Left renal pelvis (tissue), 4 donors: ENCODE measurements at places on chromosomes 6 and 20. TPM values are rescaled to one million over a fixed set of nuclear protein-coding genes. Genes with fewer than 3 reads are reported as not detected.

HNF4A gene
- 51.5 TPM for polyA plus RNA-seq

IMPG1 gene
- polyA plus RNA-seq = 0.52 TPM

RBL1 gene
- polyA plus RNA-seq = 13.5 TPM

DSP gene
- polyA plus RNA-seq = 95.4 TPM

FRS3 gene
- 6.1 TPM for polyA plus RNA-seq

PAK5 gene
- polyA plus RNA-seq = 0.27 TPM

STK35 gene
- 16.6 TPM for polyA plus RNA-seq

PDE10A gene
- polyA plus RNA-seq = 22.6 TPM

NHSL1 gene
- 10.9 TPM for polyA plus RNA-seq

KHDC1L gene
- polyA plus RNA-seq = 0.62 TPM

FBXO30 gene
- 15.2 TPM for polyA plus RNA-seq

CFAP61 gene
- polyA plus RNA-seq = 0.12 TPM

RIPPLY2 gene
- polyA plus RNA-seq = not detected

TRIM10 gene
- 0.49 TPM for polyA plus RNA-seq

SLC17A3 gene
- 0.93 TPM for polyA plus RNA-seq

TGM3 gene
- 0.08 TPM for polyA plus RNA-seq

CDKAL1 gene
- polyA plus RNA-seq = 20.4 TPM

GCM1 gene
- 0.10 TPM for polyA plus RNA-seq

- no peak for DNase-seq
Observed at GRCh38 chr6:41719436-41720261, 15.8 kb downstream of the TFEB start.

DNA sequence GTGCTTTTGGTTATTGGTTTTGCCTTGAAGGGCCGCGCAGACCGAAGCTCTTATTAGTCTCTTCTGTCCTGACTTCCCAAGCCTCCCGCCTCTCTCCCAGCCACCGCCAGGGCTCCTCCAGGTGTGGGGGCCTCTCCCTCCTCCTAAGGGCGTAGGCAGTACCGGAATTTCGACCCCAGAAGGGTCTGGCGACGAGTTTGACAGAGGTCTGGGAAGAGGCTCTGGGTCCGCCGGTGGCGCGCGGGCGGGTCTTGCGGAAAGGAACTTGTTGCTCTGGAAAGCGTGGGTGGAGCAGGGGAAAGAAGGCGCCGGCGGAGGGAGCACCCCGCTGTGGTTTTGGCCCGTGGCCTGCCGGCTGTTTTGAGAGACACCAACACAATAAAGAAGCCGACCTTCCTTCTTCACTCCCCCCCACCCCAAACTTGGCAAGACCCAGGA is 1.8 kb downstream of the PCSK2 start:
- no peak for DNase-seq

DNA sequence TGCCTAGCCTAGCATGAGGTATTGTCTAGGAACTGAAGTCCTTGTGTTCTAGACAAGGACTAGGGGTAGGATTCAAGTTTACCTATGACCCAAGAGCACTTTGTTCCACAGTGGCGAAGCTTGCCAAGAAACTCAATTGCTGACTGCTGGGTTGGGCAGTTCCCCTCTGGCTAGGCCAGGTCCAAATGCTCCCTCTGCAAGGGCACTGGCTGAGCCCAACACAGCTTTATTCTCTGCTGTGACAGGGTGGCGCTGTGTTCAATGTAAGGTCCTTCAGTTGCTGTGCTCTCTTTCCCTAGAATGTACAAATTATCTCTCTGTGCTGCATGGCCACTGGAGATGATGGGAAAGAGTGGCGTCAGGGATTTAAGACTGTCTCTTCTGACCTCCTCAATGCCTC is 950.8 kb downstream of the HACE1 start:
- DNase-seq = no peak

- DNase-seq = no peak
Observed at GRCh38 chr6:23031986-23032385, 462.6 kb downstream of the HDGFL1 start.

DNA sequence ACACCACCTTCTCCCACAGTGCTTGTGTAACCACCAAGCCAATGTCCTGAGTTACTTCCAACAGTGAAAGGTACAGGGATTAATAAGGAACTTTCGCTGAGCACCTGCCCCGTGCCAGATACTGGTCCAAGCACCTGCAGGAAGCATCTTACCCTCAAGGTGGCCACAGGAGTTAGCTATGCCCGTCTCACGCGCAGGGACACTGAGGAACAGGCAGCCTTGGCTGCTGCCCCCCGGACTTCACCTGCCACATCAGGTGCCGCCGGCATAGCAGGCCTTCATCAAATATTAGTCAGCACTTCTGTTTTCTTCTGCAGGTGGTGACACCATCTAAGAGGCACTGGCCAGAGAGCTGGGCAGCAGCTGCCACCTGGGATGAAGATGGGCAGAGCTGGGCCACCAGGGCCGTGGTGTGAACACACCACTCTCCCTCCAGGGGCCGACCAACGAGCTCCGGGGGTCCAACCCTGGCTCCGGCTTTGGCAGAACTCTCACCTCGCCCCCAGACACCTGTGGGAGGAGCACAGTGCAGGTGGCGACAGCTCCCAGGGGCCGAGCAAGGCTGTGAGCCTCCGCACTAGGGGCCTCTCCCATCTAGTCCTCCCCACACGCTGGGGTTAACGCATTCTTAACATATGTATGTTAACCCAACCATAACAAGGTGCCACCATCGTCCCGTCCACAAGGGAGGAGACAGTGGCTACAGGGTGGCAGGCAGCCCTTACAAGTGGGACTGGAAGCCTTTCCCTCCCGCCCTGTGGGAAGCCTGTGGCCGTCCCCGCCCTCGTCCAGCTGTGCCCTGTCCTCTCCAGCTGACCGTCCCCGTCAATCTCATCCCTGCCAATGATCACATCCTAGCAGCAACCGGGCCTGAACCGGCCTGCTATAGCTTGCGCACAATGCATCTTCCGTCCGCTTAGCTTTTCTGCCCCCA is 2.9 kb upstream of the PPDPF start:
- DNase-seq = no peak

DNA sequence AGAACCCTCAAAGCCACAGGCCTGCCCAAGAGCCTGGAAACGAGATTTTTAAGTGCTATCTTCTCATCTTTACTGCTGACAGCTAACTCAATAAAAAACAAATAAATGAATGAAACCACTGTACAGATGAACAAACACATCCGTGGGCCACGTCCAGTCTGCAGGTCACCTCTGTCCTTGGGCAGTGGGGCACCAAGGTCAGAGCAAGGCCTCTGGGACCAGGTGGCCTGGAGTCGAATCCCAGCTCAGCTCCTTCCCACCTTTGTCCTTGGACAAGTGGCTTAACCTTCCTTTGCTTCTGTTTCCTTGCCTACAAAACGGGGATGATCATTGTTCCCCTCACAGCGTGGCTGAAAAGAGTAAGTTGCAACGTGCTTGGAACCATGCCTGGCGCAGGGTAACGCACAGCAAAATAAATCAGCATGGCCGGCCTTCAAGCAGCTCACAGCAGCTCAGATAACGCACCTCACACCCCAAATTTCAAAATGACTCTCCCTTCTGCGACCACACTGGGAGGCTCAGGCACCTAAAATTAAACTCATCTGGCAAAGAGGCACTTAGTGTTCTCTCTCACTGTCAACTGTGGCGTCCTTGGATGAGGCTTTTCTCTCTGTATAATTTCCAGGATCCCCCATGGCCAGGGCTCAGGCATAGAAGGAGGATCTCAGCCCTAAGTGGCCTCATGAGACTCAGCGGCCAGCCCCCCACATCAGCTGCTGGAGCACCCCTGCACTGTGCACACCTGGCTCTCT is 35.7 kb downstream of the RRBP1 start:
- no peak for DNase-seq

- DNase-seq = no peak
Observed at GRCh38 chr6:117496383-117496990, 14.0 kb downstream of the DCBLD1 start.

- DNase-seq = no peak
Observed at GRCh38 chr20:10316582-10316981, 98.0 kb downstream of the SNAP25 start.

- no peak for DNase-seq
Observed at GRCh38 chr20:1336699-1337367, 7.9 kb upstream of the SDCBP2 start.

DNA sequence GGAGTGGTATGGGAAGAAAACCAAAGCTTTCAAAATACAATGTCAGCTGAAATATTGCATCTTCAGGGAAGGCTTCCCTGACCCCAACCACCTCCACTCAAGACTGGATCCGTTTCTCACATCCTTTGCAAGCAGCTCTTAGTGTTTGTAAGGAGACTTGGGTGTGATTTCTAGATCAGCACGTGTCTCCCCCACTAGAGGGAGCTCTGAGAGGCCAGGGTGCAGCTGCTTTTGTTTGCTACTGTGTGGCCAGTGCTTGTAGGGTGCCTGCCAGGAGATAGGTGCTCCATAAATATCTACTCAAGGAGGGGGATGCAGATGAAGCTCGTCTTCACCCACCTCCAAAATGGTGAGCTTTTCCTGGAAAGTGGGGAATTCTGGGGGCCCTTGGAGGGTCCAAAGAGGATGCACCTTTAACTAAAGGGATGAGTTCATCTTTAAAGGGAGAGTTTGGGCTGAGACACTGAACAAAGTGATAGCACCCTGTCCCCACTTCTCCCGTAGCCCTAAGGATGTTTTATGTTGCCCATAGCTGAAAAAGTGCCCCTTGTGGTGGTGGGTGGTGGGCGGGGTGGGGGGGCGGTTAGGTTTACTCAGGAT is 52.6 kb upstream of the MAFB start:
- DNase-seq = no peak

GRCh38 chr6:167963589-167964057 is 33.8 kb upstream of the KIF25 start:
- no peak for DNase-seq

GRCh38 chr6:56714982-56715456 is 72.3 kb upstream of the DST start:
- DNase-seq = no peak

DNA sequence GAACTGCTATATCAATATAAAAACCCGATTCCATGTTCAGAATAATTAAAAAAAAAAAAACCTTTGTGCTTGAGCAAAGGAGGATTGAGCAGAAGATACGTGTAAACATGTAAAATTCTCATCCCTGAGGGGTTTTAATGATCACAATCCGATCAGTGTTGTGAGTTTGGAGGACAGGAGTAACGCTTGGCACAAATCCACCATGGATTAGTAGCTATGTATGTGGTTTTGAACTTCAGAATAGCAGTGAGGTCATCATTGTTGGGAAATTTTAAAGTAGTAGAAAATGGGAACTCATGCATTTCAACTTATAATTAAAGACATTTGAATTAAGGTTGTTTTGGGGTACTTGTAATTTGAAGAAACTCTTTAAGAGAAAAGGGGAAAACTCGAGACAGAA is 203.2 kb downstream of the RPS12 start:
- DNase-seq = no peak

- no peak for DNase-seq
Observed at GRCh38 chr6:91476000-91476399, 889.1 kb upstream of the MAP3K7 start.

DNA sequence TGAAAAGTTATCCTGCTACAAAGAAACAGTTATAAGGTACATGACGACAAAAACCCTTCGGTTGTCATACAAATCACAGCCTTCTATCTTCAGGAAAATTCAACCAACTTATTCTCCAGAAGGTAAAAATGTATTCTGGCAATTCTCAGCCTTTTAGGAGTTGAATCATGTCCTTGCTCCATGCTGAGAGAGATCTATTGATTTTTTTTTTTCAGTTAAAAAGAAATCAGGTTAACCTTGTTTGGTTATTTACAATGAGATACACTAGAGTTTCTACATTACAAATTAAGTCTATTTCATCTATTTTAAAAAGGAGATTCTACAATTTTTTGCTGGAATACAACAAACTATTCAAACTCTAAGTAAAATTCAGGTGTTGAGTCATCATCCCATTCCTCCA is 45.4 kb downstream of the ROS1 start:
- DNase-seq = no peak

- no peak for DNase-seq
Observed at GRCh38 chr20:45489083-45489531, 19.6 kb downstream of the WFDC2 start.

- DNase-seq = no peak
Observed at GRCh38 chr20:44419131-44419844, 56.4 kb upstream of the TTPAL start.

GRCh38 chr6:127912914-127913313 is 12.1 kb upstream of the THEMIS start:
- no peak for DNase-seq

GRCh38 chr6:161215193-161215592 is 58.7 kb downstream of the AGPAT4 start:
- DNase-seq = no peak

DNA sequence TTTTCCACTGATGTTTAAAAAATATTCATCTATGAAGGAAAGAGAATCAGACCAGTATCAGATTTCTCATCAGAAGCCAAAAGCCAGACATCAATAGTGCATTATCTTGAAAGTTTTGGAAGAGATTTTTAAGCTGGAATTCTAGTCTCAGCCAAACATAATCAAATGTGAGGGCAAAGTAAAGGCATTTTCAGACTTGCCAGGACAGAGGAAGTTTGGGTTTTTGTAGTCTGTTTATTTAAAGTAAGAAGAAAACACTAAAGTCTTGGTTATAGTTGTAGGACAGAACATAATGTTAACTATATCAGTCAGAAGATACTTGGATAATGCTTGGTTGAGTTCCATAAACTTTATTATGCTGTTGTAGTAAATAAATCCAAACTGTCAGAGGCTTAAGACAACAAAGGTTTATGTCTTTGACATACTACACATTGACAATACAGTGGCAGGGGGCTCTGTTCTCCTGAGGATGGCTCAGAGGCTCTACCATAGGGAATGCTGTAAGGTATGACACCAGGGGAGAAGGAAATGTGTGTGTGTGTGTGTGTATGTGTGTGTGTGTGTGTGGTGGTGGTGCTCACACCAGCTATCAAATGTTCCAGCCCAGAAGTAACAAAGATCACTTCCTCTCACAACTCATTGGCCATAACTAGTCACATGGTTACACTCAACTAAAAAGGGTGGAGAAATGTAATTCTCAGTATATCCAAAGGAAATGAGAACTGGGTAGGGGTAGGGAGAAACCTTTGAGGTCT is 26.7 kb upstream of the YWHAB start:
- DNase-seq = no peak

- no peak for DNase-seq
Observed at GRCh38 chr6:144951730-144952437, 666.7 kb downstream of the UTRN start.

DNA sequence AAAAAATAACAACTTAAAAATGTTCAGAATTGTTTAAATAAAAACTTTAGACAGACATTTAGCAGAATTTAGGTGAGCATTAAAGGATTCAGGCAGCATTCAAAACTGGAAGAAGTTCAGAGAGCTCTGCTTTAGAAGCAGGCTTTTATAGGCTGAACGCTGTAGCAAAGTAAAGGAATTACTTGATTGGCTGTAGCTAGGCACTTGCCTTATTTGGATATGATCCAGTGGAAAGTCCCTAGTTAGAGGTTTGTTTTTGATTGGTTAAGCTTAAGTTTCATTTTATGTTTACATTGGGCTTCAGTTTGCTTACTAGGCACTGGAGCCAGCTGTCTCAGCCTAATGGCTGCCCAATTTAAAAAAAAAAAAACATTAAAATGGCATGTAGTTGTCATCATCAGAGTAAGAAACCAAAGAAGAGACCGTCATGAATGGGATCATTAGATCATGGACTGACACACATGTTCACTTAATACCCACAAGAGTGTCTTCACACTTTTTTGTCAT is 65.1 kb downstream of the CBFA2T2 start:
- peak; percentile 65 for DNase-seq

GRCh38 chr20:48777005-48777404 is 50.8 kb downstream of the PREX1 start:
- DNase-seq = no peak
